ENCODE measurements at places on chromosomes 6 and 20.
A peak's percentile ranks its signal among the peaks of the same experiment; 100 is the strongest.

DNA sequence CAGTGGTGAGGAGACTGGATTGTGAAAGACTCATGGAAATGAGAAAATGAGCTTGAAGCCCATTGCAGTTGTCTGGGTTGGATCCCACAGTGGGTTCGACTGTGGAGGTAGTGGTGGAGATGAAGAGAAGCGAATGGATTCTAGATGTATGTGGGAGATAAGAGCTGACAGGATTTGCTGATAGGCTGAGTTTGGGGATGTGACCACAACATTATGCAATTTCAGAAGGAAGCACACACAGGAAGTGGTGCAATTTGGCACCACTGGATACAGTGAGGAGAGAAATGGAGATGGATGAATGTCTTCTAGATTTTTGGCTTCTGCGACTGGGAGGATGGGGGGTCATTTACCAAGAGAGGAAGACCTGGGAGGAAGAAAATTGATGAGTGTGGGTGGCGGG lies 64.4 kb upstream of the MAFB start:
- no peak for DNase-seq

- no peak for DNase-seq
These were observed 383.8 kb upstream of the JAG1 start for GRCh38 chr20:11057624-11058023.

DNA sequence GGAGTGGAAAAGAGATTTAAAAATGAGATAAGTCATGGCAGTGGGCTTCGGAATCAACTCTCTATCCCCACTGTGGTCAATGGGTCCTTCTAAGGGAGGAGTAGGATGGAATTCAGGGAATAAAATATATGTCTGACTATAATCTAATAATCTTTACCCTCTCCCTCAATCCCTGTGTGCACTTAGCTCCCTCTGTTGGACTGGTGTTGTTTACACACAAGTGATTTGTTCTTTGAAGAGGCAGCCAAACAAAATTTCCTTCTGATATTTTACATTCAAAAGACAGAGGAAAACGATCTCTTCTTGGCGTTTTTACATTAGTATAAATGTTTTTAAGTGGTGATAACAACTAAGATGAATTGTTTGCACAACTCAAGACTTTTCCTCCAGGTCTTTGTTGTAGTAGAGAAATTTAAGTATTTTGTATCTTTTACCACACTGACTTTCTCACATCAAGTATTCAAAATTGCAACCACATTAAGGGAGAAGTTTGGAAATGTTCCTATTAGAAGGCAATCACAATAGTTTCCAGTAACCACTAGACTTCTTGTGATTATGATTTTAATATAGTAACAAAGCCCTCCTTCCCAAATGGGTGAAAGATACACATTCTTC lies 317.8 kb downstream of the CENPW start:
- no peak for DNase-seq

DNA sequence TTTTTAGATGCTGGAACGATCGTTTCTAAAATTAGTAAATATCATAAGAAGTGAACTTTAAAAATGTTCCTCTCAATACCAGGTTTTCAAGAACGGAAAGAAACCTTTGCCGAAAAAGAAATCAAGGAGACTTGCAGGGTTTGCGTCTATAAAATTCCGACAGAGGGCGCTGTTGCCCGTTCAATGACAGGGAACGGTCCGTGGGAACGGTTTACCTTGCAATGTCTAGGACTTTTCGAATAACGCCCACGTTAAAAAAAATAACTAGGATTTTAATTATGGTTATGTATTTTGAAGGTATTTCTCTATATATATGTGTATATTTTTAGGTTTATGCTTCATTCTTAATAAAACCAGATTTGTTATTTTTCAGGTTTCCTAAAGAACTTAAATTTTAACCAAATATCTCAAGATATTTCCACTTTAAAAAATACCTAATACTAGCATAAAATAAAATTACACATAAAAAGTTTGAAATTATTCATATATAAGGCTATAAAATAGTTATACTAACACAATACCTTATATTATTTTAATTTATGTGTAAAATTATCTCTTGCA lies 2.5 kb upstream of the TFAP2B start:
- DNase-seq, result peak; percentile 50

DNA sequence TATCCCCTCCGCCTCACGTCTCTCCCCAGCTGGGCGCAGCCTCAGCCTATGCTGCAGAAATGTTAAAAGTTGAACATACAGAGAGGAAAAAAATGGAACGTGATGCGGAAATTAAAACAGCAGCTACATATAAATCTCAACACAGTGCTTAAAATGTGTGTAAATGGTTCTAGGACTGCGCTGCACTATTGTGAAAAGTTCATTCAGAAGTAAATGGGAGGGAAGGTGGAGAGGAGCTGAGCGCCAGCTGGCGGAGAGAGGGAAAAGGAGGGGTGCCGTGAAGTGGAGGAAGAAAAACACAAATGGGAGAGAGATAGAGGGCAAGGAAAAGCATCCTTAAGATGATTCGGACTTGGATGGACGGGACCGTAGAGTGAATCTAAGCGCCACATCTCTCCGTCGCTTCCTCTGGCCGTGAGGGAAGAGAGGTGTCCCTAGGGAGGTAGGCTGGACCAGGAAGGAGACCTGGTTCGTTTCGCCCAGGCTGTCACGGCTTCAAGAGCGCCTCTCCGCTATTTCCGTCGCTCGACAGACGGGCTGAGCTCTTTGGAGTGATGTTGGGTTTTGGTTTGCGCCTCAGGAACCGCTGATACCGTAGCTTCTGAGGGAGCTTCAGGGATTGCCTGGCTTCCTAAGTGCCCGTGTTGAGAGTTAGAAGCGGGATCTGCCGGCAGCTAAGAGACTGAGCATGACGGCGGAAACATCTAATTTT lies 113.7 kb downstream of the TRIM27 start:
- DNase-seq, result no peak

DNA sequence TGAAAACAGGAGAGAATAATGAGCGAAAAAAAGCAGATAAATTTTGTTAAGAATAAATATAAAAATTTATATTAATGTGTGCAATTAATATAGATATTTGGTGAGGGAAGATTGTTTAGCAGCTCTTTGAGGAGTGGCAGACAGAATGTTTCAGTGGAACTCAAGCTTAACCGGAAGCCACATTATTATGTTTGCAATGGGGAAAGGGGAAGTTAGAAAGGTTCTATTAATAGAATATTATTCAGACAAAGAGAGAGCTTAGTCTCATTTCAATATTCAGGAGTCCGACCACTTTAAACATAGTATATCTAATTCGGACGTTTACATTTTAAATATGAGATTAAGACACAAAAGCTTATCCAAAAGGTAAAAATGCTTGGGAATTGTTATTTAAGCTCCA lies 81.6 kb upstream of the KHDRBS2 start:
- DNase-seq, result no peak

- no peak for DNase-seq
These were observed at the start of gene SLC22A3 for GRCh38 chr6:160348223-160349019. TSS of gene SLC22A3 (plus strand) at chr6:160348378. CDS start at chr6:160348420, 42 bp downstream.

DNA sequence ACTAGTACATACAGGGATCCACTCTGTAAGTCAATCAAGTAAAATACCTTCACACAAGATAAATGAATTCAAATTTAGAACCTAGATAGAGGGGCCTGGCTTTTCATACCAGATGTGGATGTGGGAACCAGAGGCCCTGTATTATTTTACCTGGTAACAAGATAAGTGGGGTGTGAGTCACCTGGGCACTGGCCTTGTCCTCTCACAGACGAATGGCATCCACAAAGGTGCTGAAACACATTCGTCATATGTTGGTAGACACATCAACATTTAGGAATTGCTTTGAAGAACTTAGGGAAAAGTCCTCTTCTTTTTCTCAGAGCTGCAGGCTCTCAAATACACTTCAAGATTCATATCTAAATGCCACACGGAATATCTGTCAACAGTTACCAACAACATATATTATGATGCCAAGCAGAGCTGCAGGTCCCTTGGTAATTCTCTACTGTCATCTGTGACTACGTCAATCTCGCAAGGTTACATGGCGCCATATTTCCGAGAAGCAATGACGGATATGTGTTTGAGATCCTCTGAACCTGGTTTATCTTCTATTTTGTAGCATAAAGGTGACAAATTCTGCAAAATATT lies 618.6 kb downstream of the EPM2A start:
- no peak for DNase-seq

DNA sequence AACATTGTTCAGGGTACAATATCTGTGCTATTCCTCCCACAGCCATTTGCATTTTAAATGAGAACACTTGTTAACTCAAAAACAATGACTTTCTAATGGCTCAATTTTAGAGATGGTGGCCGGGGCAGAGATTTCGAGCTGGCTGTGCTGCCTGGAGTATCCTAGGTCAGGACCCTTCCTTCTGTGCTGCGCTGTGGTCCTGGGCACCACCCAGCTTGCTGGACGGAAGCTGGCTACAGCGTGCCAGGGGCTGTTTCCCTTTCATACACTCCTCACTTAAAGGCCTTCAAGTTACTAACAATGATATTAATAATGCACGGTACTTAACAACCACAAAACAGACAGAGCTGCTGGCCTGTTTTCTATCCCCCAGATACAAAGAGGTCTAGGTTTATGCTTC lies 194.4 kb upstream of the CST7 start:
- DNase-seq, result no peak
